Fibroblast of skin of left biceps (primary cell): ENCODE measurements at places on chromosomes 2 and 18.

DNA sequence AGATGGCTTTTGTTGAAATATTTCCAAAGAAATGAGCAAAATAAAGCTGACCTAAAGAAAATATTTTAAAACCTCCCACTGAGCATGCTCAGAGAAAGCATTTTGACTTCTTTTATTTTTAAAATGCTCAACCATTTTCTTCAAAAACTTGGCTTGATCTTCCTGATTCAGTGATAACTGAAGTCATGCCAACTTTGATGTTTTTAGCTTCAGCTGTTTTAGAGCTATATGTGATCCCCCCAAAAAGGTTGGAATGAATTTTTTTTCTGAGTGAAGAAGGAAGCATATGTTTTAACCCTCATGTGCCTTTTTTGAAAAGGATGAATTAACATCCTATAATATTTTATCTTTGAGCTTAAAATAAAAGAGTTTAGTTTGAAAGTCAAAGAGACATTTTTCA is 612.0 kb downstream of the ARHGAP15 start:
- no peak for DNase-seq

DNA sequence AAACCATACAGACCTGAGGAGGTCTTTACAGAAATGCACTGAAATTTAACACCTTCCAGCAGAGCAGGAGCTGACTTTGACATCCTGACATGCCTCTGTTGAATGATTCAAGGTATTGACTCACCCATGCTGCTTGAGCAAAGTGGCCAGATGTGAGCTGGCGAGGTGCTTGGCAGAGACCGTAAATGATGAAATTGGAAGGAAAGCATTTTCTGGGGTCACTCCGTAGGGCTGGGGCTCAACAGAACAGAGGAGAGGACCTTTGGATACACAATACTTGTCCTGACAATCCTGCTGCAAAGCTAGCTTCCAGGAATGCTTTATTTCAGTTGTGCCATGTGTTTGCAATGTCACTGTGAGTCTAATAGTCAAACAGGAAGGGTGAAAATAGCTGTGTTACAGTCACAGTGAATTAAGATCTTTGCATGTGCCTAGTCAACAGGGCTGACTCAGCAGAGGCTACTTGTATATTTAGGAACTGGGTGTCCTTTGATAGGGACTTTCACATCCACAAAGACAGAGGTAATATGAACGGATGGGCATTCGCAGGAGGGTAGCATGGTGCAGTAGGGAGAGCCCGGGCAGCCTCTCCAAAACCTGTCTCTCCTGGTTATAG is 31.6 kb upstream of the NCK2 start:
- DNase-seq = peak; percentile 40

DNA sequence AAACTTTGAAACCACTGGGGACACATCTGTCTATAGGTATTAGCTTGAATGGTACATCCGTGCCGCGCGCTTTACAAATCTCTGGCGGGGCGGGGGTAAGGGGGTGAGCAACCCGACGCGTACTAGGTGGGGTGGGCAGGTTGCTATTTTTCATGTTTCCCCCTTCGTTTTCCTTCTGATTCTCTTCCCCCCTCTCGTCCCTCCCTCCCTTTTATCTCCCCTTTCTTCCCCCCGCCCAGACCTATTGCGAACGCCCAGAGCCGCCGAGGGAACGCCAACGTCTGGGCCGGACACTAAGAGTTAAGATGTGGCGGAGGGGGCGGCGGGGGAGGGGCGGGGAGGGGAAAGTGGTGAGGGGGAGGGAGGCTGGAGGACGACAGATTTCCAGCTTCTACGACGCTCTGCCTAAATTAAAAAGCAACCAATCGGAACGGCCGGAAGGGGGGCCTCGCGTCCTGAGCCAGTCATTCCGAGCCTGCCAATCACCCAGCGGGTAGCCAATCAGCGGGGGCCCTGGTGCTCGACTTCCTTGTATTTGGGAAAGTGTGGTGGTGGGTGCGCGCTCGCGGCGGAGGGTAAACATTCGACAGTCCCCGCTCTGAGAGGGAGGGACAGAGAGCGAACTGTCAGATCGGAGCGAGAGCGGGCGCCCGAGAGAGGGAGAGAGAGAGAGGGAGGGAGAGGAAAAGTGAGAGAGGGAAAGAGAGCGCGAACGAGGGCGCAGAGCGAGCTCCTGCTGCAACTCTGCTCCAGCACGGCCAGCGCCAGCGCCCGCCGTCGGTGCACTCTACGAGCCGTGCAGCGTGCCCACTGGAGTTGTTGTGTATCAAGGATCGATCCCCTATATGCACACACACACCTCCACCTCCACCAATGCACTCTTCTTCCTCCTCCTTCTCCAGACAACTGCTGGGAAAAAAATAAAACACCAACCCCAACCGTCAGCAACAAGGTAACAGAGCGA is at the start of gene POU3F3:
Gene POU3F3, plus strand, starts transcription at position 582 of the 964 bp plus-strand sequence. CDS start 1,396 bp downstream, outside the sequence.
- peak; percentile 42 for DNase-seq

- no peak for DNase-seq
Measured at GRCh38 chr2:42904576-42904876, 112.1 kb upstream of the HAAO start.
